Activated CD4-positive, alpha-beta T cell treated with anti-CD3 and anti-CD28 coated beads, Interleukin-2, amount 50 U/mL, for 16 hours (primary cell): ENCODE measurements at places on chromosomes 6 and 20.

- DNase-seq, result no peak
Observed at GRCh38 chr20:61303217-61303616, 51.2 kb downstream of the CDH4 start.

DNA sequence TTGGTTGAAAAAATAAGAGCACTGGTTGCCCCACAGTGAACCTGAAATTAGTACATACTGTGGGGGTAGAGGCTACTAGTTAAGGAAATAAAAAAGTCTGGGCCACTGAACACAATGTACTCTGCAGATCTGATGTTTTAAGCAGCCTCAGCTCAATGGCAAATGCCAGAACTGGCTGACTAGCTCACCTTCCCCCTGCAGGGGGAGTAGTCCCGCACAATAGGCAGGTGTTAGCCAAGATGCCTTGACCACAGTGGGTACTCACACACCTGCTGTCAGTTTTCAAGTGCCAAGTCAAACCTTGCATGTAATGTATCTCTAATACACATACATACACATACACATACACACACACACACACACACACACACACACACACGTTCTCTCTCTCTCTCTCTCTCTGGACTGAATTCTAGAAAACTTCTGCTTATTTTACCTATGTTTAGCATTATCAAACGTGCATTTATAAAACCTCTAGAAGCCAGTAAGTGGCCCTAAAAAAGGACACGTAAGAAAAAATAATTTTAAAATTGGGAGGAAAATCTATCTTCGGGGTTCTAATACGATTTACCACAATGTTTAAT lies 36.1 kb downstream of the GMDS start:
- peak; percentile 41 for DNase-seq

DNA sequence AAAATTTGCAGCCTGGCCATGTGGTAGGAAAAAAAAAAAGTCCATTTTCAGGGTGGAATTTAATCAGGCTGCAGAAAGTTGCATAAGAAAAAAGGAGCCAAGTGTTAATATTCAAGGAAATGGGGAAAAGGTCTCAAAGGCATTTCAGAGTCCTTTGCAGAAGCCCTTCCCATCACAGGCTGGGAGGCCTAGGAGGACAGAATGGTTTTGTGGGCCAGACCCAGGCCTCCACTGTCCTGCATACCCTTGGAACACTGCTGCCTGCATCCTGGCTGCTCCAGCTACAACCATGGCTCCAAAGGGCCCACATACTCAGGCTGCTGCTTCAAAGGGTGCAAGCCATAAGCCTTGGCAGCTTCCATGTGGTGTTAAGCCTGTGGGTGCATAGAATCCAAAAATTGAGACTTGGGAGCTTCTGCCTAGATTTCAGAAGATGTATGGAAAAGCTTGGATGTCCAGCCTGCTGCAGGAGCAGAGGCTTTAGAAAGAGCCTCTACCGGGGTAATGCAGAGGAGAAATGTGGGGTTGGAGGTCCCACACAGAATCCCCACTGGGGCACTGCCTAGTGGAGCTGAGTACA lies 239.0 kb upstream of the STXBP5 start:
- DNase-seq, result no peak

GRCh38 chr6:109925075-109925474 lies 53.0 kb upstream of the GPR6 start:
- DNase-seq, result no peak

- no peak for DNase-seq
Observed at GRCh38 chr20:55561259-55561658, 444.1 kb downstream of the CBLN4 start.

DNA sequence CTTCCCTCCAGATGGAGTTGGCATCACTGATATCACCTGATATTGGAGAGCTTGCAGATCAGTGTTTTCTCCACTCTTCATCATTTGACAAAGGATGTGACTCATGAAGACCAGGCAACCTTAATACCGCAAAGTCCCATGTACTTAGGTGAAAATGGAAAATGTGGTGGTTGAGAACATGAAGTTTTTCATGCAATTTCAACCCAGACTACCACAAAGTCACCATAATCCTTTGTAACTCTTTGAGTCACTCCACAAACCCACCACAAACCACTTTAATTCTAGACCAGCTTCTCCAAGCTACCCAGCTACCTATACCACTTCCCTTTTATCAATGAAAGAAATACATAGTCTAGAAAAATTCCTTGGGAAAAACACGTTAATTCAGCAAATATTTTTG lies 7.1 kb downstream of the NHLRC1 start:
- DNase-seq, result peak; percentile 81
